ENCODE measurements at places on chromosomes 16 and 17. TPM values are rescaled to one million over a fixed set of nuclear protein-coding genes. Genes with fewer than 3 reads are reported as not detected.

NUDT21 gene
- total RNA-seq, result 50.4 TPM

TBC1D3K gene
- not detected for total RNA-seq

ABI3 gene
- 7.1 TPM for total RNA-seq

HAP1 gene
- total RNA-seq, result 0.13 TPM

KRT27 gene
- total RNA-seq, result not detected

ABCC6 gene
- total RNA-seq, result 14.9 TPM

Measured in pancreas (tissue), 10 donors.